Left lung (tissue), 14 donors: ENCODE measurements at places on chromosomes 1 and 21.

DNA sequence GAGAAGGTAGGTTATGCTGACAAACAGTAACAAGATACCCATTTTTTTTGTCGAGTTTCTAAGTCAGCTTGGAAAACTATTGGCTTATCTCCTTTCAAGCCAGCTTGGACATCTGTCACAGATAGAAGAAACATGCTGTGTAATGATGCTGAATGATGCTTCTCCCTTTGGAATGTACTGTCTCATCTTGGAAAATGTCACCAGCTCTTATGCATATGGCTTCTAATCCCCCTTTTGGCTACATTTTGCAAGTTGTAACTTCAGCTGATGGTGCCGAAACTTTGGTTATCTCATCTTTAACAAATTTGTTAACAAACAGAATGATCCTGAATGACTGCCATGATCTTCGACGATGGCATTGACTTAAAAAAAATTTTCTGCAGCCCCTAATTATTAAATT is 68.8 kb upstream of the ST6GALNAC3 start:
- no peak overlapping the region for H3K27ac ChIP-seq
- no peaks in the 10 kb centered on the region for H3K4me1 ChIP-seq
- no peak overlapping the region for H3K4me3 ChIP-seq
- H3K36me3 ChIP-seq, result no peaks in the 10 kb centered on the region

- DNase-seq, result no peak
- H3K4me3 ChIP-seq, result no peak overlapping the region
- H3K27me3 ChIP-seq, result no peaks in the 10 kb centered on the region
- H3K36me3 ChIP-seq, result no peaks in the 10 kb centered on the region
- H3K4me1 ChIP-seq, result no peaks in the 10 kb centered on the region
Measured at GRCh38 chr21:28539623-28539988, 453.1 kb downstream of the LTN1 start.

DNA sequence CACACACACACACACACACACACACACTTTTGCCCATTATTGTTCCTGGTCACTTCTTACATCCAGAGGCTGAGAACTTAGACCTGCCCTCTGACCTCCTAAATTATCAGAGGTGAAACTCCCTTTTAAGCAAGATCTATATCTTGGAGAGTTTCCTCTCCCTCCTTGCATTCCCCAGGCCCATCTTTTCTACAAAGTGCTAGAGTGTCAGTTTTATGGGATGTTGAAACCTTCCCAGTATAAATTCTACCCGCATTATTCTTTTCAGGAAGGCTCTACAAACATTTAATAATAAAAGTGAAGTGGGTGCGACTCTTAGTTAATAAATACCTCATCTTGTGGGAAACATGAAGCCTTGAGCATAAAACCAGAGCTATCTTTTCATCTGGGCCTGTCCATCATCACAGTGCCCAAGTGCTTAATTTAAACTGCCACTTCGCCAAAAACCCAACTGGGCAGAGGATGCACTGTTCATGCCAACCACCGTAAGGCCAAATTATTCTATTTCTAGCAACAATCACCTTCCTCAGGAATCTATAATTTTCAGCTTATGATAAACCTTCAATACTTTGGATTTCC is 458.2 kb upstream of the RUNX1 start:
- no peaks in the 10 kb centered on the region for H3K36me3 ChIP-seq
- H3K27ac ChIP-seq, result no peak overlapping the region

DNA sequence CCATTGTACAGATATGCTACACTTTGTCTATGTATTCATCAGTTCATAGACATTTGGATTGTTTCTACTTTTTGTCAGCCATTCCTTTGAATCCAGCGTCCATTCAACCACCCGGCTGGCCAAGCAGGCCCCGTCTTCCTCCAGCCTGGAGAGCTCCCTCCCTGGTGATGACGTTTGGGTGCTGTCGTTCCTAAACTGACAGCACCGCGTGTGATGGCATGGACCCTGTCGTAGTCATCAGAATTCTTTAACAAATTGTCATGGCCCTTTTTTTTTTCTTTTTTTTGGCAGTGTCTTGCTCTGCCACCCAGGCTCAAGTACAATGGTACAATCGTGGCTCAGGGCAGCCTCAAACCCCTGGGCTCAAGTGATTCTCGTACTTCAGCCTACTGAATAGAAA is 138.6 kb upstream of the ERRFI1 start:
- no peaks in the 10 kb centered on the region for H3K36me3 ChIP-seq
- H3K4me1 ChIP-seq, result peaks cover 10% of the 10 kb centered on the region
- no peak overlapping the region for H3K4me3 ChIP-seq
- no peak for DNase-seq
- no peaks in the 10 kb centered on the region for H3K27me3 ChIP-seq

- H3K27me3 ChIP-seq, result no peaks in the 10 kb centered on the region
- H3K36me3 ChIP-seq, result no peaks in the 10 kb centered on the region
- no peaks in the 10 kb centered on the region for H3K4me1 ChIP-seq
- no peak for DNase-seq
- no peak overlapping the region for H3K27ac ChIP-seq
Measured at GRCh38 chr1:192795916-192796618, 12.8 kb upstream of the RGS2 start.

GRCh38 chr1:14780271-14780670 is 181.8 kb downstream of the KAZN start:
- DNase-seq, result no peak
- no peaks in the 10 kb centered on the region for H3K27me3 ChIP-seq
- no peak overlapping the region for H3K27ac ChIP-seq
